Ecto neural progenitor cell (in vitro differentiated cells): ENCODE measurements at places on chromosomes 7 and 10.

DNA sequence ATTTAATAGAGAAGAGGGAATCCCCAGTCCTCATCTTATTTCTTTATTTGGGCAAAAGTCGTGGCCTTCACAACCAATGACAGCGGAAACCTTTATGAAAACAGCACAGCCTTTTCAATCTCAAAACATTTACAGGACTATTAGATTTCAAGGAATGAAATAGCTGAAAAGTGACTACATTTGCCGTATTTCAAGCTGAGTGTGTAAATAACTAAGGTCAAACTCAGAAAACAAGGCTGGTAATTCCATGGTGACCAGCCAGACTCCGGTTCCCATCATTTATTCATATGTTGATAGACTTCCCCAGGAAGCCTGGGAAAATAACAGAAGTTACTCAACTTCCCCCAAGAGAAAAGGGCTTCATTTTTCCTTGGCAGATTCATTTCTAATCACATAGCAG is 457.3 kb upstream of the NFE2L3 start:
- no peak for DNase-seq

GRCh38 chr10:75911426-75911825 is 480.0 kb downstream of the LRMDA start:
- DNase-seq = no peak

- no peak for DNase-seq
Measured at GRCh38 chr10:18229826-18230225, 89.6 kb downstream of the CACNB2 start.

DNA sequence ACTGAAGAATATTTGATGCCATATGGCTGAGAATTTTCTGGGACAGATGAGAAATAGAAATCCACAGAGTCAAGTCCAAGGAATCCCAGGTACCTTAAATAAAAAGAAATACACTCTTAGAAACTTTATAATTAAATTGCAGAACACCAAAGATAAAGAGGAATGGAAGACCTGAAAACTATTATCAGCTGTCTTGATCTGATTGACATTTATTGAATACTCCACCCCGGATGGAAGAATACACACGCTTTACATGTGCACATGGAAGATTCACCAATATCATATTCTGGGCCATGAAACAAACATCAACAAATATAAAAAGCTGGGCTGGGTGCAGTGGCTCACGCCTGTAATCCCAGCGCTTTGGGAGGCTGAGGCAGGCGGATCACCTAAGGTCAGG is 81.6 kb downstream of the EXOC6 start:
- DNase-seq = no peak

GRCh38 chr7:36148422-36149065 is 4.5 kb upstream of the EEPD1 start:
- no peak for DNase-seq

DNA sequence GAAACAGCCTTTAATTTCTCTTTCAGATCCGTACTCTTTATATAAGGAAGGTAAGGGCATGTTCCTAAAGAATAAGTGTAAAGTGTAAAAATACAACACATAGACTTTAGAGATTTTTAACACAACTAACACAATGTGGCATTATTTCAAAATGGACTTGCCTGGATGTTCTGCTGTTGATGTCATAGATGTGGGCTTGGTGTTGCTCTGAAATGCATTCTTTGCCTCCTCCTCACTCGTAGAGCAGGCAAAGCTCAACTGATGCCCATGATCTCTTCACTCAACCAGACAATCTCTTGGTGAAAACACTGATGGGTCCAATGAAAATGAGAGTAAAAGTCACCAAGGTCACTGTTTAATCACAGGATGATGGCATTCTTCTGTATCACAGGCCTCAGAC is 174.2 kb upstream of the TCERG1L start:
- no peak for DNase-seq

DNA sequence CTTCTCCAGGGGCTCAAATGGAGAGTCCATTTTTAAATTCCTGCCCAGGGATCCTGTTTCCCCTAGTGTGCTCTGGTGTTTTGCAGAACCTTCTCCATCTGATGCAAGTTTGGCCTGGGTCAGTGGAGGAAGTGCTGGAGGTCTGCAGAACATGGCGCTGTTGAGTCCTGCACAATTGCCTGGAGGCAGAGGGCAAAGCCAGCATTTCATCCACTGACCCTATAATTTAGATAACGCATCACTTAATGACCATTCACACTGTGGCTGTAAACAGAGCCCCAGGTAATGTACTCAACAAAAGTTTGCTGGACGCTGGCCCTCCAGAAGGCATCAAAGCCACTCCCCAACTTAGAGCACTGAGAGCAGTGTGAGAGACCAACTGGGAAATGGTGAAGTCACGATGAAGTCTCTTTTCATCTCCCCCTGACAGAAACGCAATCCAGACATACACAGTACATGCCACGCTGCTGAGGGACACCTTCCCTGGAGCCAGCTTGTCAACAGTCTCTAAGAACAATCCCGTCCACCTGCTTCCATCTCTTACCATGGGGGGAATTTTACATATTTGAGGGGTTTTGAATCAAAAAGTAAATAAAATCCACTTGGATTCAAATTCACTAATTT is 13.4 kb downstream of the C10orf71 start:
- no peak for DNase-seq

DNA sequence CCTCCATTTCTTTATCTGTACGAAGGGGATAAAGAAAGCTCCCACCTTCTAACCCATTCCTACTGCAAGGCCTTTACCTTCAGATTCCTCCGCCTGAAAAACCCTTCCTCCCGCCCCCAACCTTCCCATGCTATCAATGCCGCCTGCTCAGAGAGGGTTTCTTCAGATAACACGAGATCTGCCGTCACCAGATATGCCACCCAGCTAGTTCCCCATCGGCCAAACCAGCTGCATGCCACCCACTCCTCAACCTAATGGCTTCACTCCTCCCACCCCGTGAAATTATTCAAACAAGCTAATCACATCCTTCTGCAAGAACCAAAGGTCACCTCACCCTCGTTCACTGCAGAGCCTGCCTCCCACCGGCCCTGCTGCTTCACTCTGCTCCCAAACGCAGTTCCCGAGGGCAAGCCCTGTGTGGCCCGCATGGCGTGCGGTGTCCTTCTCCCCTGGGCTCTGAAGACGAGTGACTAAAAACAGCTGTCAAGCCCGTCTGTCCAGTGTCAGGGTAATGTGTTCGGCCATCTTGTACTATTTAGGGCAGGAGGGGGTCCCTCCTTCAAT is 46.8 kb upstream of the TMEM213 start:
- peak; percentile 58 for DNase-seq

- DNase-seq = no peak
Measured at GRCh38 chr10:89785095-89785494, 83.7 kb downstream of the KIF20B start.

- DNase-seq = no peak
Measured at GRCh38 chr10:101284744-101285463, 55.6 kb upstream of the LBX1 start.

GRCh38 chr7:147861058-147861716 is 729.4 kb upstream of the C7orf33 start:
- DNase-seq = no peak

GRCh38 chr7:21426286-21427181 is 1.3 kb upstream of the SP4 start:
- DNase-seq = no peak

GRCh38 chr10:71253981-71254818 is 41.8 kb downstream of the UNC5B start:
- no peak for DNase-seq

- no peak for DNase-seq
Measured at GRCh38 chr7:157151626-157152339, 13.1 kb downstream of the UBE3C start.

DNA sequence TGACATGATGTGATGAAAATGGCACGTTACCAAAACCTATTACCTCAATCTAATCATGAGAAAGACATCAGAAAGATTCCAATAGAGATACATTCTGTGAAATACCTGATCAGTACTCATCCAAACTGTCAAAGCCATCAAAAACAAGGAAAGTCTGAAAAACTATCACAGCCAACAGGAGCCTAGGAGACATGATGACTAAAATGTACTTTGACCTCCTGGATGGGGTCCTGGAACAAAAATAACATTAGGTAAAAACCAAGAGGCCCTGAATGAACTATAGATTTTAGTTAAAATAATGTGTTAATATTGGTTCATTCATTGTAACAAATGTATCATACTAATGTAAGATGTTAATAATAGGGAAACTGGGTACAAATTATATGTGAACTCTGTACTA is 113.9 kb upstream of the LRGUK start:
- no peak for DNase-seq

- DNase-seq = no peak
Measured at GRCh38 chr10:96478355-96478754, 35.4 kb downstream of the TLL2 start.

DNA sequence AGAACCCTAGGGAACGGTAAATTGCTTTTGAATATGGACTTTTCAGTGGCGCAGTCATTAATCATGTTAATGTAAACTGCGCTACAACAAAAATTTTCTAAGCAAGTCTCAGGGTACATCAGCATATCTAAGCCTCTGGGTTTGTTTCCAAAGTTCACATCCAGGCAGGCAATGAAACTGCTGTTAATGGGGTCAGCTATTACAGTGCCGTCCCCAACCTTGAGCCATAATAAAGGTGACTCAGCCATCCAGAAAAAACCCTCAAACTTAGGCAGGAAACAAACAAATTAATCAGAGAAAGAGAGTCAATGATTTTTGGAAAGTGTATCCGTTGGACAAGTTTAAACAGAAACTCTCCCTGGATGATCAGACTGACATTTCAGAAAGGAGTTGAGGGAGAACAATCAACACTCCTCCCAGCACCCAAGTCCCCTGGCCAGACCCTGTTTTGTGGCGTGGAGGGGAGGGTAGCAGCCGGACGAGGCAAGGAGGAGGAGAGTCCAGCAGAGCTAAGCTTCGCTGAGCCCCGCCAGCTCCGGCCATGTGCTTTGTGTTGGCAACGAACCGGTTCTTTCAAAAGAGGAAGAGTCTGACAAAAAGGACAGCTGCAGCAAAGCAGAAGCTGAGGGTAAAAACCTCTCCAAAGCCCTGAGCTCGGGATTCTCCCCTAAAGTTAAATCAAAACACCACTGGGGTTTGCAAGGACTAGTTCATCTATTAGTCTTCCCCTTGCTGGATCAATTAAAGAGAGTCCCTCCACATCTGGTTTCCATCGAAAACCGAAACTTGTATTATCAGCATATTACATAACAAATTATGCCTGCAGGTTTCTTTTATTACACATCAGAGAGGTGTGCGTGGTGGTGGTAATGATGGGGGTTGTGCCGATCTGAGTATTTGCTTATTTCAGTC is 3.6 kb downstream of the FAM53B start:
- DNase-seq = peak; percentile 67

GRCh38 chr10:108562105-108562504 is 1361.2 kb downstream of the XPNPEP1 start:
- DNase-seq = no peak

DNA sequence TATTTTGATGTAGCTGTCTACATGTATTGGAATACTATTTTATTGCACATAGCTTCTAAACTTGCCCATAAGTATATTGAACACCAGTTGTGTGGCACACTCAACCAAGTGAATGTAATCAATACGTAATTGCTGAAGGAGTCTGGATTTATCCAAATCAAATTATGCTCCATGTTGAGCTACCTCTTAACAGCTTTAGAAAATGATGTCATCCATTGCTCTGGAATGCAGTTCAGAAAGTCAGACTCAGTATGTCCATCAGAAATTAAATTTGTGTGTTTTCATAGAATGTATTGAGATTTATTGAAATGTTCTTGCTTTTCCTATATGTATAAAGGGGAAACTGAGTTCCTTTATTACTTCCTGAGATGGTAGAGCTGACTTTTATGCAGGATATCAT is 25.0 kb upstream of the CCAR1 start:
- no peak for DNase-seq

DNA sequence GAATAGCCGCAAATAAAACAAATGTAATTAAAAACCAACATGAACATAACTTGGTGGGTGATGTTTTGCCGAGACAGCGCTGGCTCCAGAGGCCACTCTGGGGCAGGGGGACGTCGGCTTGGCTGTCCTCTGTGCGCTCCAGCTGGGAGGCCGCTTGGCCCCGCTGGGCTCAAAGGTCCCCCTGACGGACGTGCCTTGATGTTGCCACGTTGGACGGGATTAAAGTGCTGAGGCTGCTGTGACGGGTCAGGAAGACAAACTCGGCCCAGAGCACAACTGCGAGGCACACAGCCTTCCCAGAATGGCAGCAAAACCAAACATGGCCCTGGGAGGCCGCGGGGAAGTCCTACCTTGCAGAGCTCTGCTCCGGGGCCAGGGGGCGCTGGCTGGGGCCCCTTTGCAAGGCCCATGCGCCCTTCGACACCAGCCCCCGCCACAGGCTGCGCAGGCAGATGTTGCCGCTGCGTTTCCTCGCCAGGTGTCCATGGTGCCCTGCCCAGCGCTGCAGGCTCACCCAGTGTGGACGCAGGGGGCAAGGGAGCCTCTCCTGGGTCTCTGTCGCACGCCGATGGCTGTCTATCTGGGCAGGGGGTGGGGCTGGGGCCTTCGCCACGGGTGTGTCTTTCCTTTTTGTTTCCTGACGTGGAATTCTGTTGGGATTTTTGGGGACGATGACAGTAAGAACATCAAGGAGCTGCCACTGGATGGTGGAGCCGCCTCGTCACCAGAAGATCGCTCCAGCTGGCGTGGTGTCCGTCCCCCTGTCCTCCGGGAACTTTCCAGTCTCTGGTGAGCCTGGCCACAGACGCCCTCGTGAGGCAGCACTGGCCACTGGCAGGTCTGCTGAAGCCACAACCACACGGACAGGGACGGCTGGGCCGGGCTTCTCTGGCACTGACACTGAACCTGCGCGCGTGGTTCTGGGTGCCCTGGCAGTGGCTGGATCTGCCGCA is 99.6 kb upstream of the DIP2C start:
- peak; percentile 72 for DNase-seq

DNA sequence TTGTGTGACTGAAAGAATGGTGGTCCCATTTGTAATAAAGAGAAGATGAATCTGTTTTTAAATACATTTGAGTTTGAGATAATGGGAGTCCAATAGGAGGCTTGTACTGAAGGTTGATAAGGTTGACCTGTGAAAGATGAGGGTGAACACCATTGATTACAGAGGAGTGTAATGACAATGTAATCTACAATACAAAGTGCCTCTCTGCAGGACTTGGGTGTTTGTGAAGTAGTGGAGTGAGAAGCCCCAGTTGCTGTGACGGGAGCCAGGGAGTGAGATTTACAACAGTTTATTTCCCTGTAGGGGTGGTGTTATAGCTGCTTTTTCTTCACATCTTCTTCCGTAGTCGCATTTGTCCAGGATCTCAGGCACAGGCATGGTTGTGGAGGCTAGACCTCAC is 189.9 kb downstream of the EXOC4 start:
- no peak for DNase-seq

GRCh38 chr10:121302541-121303180 is 295.6 kb downstream of the FGFR2 start:
- no peak for DNase-seq

GRCh38 chr7:158541346-158542010 is 46.1 kb downstream of the PTPRN2 start:
- no peak for DNase-seq

DNA sequence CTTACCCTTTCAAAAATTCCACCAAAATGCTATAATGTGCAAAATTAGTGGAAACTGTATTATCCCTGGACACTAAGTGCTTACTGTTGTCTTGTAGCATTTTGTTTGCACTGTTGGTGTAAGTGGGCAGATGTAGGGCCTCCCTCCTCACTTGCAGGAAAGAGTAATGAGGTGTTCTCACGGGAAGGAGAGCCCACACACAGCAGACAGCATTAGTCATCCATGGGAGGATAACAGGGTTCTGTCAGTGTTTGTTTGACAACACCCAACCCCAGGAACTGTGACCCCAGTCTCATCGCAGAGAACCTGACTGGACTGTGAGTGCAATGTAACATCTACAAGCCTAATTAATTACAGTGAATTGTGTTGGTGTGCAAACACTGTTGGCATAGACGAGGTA is 58.7 kb upstream of the VSTM2A start:
- DNase-seq = no peak
